ENCODE measurements at places on chromosomes 7 and 10.
A peak's percentile ranks its signal among the peaks of the same experiment; 100 is the strongest.

GRCh38 chr7:142359694-142360279 lies 101.9 kb upstream of the PRSS58 start:
- DNase-seq = no peak

- peak; percentile 26 for DNase-seq
These were observed 205.3 kb downstream of the CHRM2 start for GRCh38 chr7:137073571-137074325.

- no peak for DNase-seq
These were observed 884.1 kb downstream of the CCSER2 start for GRCh38 chr10:85212526-85212925.

GRCh38 chr10:28177944-28178637 lies 124.8 kb downstream of the MPP7 start:
- DNase-seq = no peak

DNA sequence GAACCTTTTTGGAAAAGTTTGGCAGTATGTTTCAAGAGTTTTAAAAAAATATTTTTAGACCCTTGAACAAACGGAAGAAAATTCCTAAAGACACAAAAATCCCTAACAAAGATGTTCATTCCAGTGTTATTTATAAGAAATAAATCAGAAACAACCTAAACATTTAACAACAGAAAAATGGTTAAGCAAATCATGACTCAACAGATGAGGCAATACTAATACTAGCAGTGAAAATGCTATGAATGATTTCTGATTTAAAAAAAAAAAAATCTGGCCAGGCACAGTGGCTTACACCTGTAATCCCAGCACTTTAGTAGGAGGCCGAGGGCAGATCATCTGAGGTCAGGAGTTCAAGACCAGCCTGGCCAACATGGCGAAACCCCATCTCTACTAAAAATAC lies 61.0 kb downstream of the ARHGAP12 start:
- peak; percentile 54 for DNase-seq

GRCh38 chr10:114387784-114388183 lies 16.5 kb downstream of the AFAP1L2 start:
- DNase-seq = no peak

GRCh38 chr7:158087196-158087595 lies 500.4 kb downstream of the PTPRN2 start:
- no peak for DNase-seq

DNA sequence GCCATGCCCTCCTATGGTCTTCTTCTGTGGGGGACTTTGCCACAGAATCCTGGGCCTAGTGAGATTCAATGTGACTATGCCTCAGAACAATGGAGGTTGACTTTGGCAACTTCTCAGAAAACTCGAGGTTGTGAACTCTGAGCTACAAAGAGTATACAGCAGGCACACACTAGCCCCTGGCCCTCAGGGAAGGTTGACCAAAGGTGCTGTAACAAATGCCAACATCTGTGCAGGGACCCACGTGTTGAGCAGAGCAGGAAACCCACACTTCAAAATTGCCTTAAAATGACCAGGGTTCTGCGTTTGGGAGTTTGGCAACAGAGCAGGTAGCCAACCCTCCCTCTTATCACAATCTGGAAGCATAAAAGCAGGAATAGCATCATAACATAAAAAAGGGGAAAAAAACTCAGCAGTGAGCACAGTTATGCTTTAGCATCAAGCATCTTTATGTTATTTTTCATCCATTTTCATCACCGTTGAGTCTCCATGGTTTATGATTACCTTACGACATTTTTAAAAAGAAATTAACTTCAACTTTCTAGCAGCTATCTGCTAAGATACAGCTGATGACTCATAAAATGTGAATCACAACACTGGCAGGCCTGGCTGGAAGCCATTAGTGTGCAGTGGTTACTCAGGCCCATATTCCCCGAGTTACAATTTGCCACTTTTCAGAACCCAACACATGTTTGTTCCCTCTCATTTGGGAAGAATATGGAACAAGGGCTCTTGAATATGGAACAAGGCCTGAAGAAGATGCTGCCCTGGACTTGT lies 11.1 kb downstream of the PRLHR start:
- peak; percentile 78 for DNase-seq

DNA sequence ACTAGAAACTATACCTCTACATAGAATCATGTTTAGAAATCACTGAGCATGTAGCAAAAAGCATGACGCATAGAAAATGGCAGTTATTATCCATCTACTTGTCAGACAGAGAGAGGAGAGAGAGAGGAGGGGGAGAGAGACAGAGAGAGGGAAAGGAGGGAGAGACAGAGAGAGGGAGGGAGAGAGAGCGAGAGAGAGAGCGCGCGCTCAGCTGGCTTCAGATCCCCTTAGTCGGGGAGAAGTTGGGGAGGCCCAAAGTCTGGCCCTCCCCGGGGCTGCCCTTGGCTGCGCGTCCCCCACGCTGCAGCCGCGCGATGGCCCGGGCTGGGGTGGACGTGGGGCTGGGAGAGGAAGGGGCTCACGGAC lies 37.0 kb downstream of the CNPY1 start:
- no peak for DNase-seq

DNA sequence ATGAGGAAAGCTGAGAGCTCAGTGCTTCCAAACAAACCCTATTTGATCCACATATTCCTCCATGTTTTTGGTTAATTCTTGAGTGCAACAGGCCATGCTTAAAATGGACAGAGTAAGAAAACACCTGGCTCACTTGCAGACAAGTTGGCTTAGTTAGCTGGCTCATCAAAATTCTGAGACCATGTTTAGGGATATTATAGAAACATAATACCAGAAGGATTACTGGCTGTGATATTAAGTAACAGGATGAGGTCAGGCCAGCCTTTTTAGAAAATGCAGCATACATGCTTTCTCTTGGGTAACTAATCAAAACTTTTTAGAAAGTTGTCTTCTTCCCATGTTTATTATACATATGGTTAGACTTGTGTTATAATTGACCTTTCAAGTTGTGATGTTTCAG lies 867.2 kb upstream of the LRRTM3 start:
- DNase-seq = no peak

DNA sequence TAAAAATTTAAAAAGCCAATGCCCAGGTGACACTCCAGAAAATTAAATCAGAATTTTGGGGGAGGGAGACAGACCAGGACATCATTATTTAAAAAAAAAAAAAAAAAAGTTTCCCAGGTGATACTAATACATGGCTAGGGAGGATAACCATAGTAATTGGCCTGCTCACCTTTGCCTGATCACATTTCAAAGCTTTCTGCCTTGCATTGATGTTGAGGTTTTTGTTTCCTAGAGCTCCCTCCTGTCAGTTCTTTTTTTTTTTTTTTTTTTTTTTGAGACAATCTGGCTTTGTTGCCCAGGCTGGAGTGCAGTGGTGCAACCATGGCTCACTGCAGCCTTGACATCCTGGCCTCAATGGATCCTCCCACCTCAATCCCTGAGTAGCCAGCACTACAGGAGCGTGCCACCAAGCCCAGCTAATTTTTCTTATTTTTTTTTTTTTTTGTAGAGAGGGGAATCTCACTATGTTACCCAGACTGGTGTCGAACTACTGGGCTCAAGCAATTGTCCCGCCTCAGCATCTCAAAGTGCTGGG lies 38.1 kb downstream of the CPED1 start:
- no peak for DNase-seq

GRCh38 chr7:133003052-133003910 lies 78.6 kb downstream of the CHCHD3 start:
- no peak for DNase-seq

DNA sequence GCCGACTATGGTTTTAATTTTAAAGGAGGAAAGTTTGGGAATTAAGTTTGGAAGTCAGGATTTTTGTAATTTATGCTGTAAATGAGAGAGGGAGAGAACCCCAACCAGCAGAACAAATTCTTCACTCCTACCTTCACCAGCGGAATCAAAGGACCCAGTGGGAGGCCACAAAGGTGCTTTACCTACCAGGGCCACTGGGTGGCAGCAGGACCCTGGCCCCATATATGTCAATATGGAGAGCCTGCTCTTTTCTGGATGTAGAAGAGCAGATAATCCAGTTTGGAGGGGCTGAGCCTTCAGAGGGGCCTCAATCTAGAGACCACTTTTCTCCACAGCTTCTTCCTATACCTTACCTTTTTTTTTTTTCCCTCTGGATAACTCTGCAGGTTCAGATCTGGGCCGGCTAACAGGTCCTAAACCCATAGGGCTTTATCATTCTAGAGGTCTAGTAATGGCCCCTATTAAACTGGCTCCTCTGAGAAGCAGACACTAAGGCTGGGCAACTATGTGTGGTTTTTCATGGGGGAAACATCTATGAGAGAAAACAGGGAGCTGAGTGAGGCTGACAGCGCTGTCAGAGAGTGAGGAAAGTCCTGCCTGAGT lies 8.5 kb upstream of the SCD start:
- peak; percentile 70 for DNase-seq

DNA sequence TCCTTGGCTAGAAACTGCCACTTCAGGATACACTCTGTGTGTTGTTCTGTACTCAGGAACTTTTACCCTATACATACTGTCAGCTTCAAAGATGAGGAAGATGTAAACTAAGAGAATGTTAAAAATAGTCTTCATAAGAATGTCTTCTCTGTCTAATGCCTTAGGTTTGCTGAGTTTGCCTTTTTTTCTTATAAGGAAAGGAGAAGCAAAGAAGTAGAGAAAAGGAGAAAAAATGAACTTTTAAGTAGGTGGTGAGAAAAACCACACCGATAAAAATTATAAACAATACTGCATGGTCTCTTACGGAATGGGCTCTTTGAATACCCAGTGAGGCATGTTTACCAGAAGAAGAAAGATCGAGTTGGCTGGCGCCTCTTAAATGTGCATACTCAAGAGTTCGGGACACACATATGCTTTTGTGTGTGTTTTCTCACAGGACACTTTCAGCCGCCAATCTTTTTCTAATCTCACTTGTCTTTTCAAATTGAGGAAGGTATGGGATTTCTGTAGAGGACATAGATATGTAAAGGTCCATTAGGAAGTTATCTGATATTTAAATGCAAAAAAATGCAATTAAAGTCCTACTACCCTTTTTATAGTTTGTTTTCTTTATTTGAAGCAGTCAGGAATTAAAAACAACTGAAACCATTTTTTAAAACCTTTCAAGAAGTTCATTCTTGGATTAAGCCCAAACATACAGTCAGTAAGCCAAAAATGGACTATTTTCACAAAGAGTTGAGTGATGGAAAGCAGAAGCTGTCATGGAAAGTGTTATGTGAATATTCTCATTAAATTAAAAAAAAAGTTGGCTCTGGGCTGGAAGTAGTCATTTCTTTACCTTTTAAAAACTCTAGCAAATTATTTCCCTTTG lies 100.6 kb upstream of the MDFIC start:
- no peak for DNase-seq

DNA sequence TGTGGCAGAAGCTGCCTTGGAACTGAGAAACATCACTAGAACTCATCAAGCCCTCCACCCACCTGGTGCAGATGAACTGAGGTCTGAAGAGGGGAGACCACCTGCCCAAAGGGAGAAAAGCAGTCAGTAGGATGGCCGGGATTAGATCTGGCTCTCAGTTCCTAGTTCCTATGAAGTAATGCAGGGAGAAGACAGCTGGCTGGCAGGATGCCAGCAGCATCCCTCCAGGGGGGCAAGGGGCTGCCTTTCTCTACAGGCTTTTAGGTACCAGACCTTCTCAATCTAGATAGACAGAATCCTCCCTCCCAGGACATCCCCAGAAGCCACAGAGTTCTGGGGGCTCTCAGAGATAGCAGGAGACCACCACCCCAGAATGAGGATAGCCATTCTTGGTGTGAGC lies 7.8 kb downstream of the CRHR2 start:
- no peak for DNase-seq

GRCh38 chr7:116306409-116307048 lies 96.2 kb downstream of the TES start:
- no peak for DNase-seq

- DNase-seq = no peak
These were observed 141.2 kb downstream of the COBL start for GRCh38 chr7:51175316-51175991.

DNA sequence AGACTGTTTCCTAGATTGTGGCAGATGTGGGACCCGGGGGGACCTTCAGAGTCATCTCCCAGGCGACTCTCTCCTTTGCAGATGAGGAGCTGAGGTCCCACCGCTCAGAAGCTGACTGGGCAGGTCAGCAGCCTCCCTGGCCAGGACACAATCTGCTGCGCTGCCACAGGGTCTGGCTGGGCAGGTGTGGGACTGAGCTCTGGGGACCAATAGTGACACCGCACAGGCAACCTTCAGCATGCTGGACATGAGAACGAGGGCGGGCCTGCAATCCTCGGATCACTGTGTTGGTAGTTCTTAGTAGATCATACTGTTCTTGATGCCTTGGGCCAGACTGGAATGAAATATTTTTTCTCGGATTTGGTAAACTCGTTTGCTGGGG lies 20.5 kb upstream of the CRYGN start:
- DNase-seq = no peak

GRCh38 chr10:78863140-78863905 lies 205.4 kb upstream of the ZMIZ1 start:
- no peak for DNase-seq

DNA sequence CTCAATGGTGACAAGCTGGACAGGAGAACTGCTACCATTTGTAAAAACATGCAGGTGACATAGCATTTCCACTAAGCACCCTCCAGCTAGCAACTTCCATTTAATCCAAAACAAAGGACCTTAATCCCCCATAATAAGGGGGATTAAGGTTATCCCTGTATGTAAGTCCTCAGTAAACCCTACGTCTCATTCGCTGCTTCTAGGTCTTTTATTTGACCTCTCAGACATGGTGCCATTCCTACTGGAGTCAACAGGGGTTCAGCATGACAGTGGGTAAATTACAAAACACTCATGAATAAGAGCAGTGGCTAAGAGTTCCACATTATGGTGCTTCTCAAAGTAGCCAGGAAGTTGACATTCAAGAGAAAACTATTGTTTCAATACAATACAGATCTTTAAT lies 121.8 kb upstream of the CAV2 start:
- DNase-seq = no peak

- DNase-seq = no peak
These were observed 56.7 kb downstream of the COL17A1 start for GRCh38 chr10:104028823-104029520.

DNA sequence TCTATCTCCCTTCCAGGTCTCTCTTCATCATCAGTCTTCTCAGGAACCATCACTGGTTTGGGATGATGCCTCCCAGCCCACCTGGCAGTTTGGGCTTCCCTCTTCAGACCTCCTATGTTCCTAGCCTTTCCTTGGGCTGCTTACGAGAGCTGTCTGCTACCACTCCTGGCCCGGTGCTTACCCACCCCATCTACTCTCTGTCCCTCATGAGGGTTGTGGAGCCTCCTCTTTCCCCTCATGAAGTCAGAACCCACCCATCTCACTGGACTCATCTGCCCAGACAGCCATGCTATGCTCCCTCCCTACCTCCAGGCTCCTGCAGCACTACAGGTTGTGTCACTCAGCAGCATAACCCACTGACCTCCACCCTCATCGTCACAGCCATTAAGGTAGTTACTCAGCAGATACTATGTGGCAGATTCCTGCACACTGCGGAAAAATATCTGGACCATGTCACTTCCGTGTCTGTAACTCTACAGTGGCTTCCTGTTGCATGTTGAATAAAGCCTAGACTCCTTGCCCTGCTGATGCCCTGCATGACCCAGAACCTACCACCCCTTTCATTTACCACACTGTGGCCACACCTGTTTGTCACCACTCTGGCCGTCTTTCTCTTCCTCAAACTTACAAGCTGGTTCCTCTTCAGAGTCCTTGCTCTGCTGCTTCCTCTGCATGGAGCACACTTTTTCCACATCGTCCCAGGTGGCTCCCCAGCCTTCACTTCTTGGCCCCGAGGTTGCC lies 2.0 kb downstream of the DBNL start:
- DNase-seq = no peak

GRCh38 chr10:74056050-74056818 lies 58.3 kb downstream of the VCL start:
- peak; percentile 100 for DNase-seq

GRCh38 chr10:120460776-120461175 lies 3.7 kb downstream of the PLPP4 start:
- peak; percentile 90 for DNase-seq

Data from PC-3 (cell line).